ENCODE measurements at places on chromosomes 5 and 9. TPM values are rescaled to one million over a fixed set of nuclear protein-coding genes. Genes with fewer than 3 reads are reported as not detected.

LCP2 gene
- 239 TPM for total RNA-seq

AK8 gene
- total RNA-seq, result not detected

DMRT3 gene
- total RNA-seq, result not detected

PCDHA6 gene
- total RNA-seq, result not detected

SLC25A2 gene
- total RNA-seq, result 0.19 TPM

PHF24 gene
- not detected for total RNA-seq

SH3GLB2 gene
- total RNA-seq, result 54.5 TPM

C1QTNF2 gene
- total RNA-seq, result not detected

TMEFF1 gene
- 0.19 TPM for total RNA-seq

HTR4 gene
- total RNA-seq, result not detected

ECSCR gene
- 1.2 TPM for total RNA-seq

PLEKHG4B gene
- total RNA-seq, result 0.04 TPM

BRINP1 gene
- not detected for total RNA-seq

HAVCR1 gene
- total RNA-seq, result not detected

NTRK2 gene
- total RNA-seq, result 0.17 TPM

STKLD1 gene
- 0.21 TPM for total RNA-seq

WDR38 gene
- not detected for total RNA-seq

CCNJL gene
- total RNA-seq, result not detected

SARDH gene
- total RNA-seq, result 1.6 TPM

TRPM3 gene
- not detected for total RNA-seq

LMNB1 gene
- 176 TPM for total RNA-seq

FAM153A gene
- 7.8 TPM for total RNA-seq

NAIP gene
- 1.6 TPM for total RNA-seq
